ENCODE measurements at places on chromosomes 1 and 21.

DNA sequence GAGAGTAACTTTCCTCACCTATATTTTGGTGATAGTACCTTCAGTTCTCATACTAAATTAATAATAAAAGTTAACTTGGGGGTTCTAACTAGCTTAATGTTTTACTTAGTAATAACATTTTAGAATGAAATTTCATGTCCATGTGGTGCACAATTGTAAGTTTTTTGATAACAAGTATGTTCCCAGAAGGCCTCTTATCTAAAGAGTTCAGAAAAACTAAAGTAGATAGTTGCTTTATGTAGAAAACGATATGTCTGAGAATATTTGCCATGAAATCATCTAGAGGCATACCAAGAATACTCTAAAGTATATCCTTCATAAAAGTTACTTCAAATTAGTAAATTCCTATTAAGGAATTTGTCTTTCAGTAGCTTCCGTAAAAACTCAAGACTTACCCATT is 10.2 kb upstream of the ADCY10 start:
- DNase-seq, result no peak

GRCh38 chr1:154951901-154952657 is 3.8 kb downstream of the PBXIP1 start:
- DNase-seq, result no peak

DNA sequence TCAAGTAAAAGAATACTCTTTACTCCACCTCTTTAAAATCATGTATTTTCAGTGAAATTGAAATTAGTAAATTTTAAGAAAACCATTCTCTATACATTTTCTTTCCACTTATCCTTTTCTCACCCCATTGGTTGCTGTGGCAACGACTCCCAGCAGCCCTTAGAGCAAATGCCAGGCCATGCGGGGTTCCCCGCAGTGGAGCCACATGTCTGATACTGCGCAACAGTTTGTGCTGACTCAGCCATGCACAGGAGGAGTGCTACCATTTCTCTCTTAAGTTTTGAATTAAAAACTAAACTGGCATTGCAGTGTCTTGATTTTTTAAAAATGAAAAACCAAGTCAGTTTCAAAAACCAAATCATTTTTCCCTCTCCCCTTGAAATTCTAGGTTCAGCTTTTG is 214.1 kb upstream of the L1TD1 start:
- peak; percentile 24 for DNase-seq

DNA sequence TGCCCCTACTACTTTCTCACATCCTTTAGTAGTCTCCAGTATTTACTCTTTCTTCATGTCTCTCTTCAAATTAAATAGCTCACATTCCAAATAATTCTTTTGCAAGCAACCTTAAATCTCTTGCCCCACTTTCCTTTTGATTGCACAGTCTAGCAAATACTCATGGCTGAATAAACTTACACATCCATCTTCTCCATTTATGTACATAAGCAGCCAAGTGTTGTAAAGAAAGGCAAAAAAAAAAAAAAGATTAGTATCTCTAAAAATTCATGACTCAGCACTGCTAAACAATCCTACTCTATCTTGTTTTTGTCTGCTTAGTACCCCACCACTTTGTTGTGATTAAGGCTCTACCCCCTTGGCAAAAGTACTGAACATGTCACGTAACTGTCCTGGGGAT is 42.6 kb downstream of the F13B start:
- no peak for DNase-seq

- DNase-seq, result peak; percentile 75
These were observed 953 bp downstream of the TRIM46 start for GRCh38 chr1:155174324-155175280.

GRCh38 chr1:12231276-12231595 is 1.4 kb downstream of the VPS13D start:
- no peak for DNase-seq

DNA sequence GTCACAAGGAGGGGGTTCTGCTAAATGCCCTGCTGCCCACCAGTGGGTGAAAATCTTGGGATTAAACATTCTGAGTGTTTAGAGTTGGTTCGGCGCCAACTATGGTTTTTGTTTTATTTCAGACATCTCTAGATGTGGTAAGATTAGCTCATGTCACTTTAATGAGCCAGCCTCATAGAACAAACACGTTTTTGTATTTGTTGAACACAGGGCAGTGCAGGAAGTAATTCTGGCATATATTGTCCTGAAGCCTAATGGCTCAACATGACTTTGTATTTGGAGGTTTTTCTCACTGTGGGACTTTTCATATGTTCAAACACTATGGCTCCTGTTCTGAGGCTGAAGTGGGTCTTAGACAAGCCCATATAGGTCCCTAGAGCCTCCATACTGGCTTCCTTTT is 107.8 kb downstream of the NGF start:
- DNase-seq, result no peak

GRCh38 chr21:39050841-39051587 is 132.2 kb downstream of the PSMG1 start:
- DNase-seq, result no peak

GRCh38 chr1:150804671-150805070 is 3.4 kb downstream of the CTSK start:
- DNase-seq, result no peak

DNA sequence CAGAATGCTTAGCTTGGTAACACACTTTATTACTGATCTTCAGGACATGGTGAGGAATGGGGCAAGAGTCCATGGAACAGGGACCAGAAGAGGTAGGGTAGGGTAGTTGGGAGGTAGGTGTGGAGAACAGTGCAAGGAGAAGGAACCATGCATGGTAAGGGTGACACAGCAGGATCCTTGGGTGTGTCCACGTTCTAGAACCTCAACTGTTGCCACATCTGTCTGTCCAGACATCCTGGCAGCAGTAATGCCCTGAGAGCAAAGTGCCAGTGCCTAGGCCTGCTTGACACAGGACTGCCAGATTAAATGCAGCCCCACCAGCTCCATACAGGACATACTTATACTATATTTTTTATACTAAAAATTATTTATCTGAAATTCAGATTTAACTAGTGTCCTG is 13.9 kb downstream of the DMAP1 start:
- no peak for DNase-seq

DNA sequence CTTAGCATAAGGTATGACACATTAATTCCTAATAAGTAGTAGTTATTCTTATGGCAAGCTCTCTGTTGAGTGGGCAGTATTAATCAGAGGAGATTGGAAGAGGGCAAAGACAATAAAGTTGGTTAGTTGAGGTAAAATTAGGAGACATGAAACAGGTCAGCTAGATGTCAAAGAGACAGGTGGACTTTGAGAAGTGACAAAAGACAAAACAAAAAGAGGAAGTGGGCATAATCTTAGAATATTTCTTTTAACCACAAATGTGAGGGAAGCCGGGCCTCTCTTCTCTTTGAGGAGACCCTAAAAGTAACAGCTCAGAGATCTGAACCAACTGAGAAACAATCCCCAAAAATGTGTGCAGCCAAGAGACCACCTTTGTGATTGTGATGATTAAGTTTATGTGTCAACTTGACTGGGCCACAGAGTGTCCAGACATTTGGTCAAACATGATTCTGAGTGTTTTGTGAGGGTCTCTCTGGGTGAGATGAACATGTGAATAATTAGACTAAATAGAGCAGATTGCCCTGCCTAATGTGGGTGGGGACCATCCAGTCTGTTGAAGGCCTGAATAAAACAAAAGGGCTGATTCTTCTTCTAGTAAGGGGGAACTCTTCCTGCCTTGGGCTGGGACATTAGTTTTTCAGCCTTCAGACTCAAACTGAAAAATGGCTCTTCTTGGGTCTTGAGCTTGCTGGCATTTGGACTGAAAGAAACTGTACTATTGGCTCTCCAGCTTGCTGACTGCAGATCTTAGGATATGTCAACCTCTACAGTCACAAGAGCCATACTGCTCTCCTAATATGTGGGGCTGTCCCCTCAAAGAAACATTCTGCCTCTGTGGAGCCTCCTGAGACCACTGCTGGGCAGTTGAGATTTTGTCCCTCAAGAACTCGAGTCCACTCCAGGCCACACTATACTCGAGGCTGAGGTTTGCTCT is 40.0 kb downstream of the FCRL5 start:
- DNase-seq, result no peak

GRCh38 chr1:93967306-93967705 is 58.1 kb upstream of the GCLM start:
- DNase-seq, result no peak

DNA sequence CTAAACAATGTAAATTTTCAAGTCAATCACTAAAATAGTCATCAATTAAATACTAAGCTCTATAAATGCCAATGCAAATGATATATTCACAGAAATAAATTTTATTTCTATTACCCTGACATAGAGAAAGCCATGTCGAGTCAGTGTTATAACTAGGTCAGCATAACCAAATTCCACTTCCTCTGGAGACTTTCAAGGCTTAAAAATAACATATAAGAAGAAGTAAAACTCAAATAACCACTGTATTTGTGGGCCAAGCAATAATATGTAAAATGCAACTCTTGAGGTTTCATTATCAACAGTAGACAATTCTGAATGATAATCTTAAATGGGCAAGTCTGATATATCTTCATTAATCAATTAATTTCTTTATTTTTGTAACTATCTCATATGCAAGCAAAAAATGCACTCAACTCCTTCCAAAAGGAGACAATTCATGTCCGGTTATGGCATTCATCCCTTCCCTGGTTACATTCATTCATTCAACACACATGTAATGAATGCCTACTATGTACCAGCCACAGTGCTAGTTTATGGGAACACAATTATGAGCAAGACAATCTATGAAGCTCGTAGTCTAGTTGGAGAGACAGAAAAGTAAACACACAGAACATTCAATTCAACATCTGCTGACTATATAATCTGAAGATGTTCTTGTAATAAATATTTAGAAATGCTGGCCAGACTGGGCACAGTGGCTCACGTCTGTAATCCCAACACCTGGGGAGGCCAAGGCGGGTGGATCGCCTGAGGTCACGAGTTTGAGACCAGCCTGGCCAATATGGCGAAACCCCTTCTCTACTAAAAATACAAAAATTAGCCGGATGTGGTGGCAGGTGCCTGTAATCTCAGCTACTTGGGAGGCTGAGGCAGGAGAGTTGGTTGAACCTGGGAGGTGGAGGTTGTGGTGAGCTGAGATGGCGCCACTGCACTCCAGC is 37.1 kb upstream of the CAP1 start:
- DNase-seq, result no peak

- no peak for DNase-seq
These were observed 184.8 kb upstream of the VAMP3 start for GRCh38 chr1:7586031-7586941.

DNA sequence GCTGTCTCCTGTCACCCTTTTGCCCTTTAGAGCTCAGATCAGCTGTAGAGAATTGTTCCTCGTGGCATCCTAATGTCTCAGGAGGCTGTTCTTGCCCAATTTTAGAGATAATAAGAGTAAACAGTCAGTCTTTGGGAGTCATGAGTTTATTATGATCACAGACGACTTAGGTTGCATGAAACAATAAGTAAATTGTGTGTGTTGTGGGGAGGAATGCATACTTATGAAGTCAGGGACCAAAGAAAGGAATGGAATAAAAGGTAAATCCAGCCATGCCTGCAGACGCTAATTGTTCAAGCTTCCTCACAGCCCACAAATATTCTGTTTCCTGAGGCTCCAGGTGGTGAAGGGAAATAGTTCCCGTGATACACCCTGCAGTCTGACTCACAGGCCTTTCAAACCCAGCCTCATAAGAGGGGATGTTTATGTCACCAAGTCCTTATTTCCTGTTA is 897 bp downstream of the EPHX4 start:
- DNase-seq, result no peak

- DNase-seq, result no peak
These were observed 3.2 kb downstream of the ZFYVE9 start for GRCh38 chr1:52145137-52145536.

GRCh38 chr1:235997049-235997448 is 67.8 kb downstream of the NID1 start:
- DNase-seq, result no peak

- no peak for DNase-seq
These were observed 21.0 kb downstream of the S100A10 start for GRCh38 chr1:151972542-151973248.

DNA sequence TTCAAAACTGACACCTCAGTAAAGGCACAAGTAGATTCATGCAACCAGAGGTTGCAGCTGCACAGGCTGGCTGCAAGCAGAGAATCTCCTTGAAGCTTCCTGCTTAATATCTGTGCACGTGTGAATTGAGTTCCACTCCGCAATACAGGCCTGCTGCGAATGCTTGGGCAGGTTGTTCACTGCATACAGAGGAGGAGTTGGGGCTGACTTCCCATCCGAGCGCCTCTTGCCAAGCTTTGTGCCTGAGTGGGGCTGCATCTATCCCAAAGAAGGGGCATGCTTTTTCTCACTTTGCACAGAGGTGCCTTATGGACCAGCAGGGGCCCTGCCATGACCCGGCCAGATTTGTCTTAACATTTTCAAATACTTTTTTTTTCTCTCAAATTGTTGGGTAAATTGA is 17.9 kb upstream of the PADI1 start:
- DNase-seq, result no peak

DNA sequence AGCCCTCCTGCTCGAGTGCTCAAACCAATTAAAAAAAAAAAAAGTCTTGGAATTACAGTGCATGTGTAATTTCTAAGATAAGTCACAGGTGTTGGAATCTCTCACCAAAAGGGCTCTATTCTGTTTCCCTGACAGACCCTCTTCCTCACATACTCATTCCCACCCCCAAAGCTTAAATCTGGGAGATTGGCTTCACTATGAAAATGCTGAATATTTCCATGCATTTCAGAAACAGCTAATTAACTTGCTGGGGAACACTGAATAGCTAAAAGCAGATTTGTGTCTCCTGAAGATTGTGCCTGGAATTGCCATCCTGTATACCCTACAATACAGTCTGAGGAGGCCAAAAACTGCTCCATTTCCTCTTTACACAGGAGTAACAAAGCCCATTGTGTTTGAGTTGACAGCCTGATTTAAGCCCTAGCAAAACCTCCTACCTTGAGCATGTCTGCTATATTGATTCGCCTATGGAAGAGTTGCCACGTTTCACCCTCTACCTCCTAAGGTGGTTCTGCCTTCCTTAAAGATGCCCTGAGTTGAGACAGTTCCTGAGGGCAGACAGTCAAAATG is 1.4 kb upstream of the PIK3R3 start:
- DNase-seq, result no peak

DNA sequence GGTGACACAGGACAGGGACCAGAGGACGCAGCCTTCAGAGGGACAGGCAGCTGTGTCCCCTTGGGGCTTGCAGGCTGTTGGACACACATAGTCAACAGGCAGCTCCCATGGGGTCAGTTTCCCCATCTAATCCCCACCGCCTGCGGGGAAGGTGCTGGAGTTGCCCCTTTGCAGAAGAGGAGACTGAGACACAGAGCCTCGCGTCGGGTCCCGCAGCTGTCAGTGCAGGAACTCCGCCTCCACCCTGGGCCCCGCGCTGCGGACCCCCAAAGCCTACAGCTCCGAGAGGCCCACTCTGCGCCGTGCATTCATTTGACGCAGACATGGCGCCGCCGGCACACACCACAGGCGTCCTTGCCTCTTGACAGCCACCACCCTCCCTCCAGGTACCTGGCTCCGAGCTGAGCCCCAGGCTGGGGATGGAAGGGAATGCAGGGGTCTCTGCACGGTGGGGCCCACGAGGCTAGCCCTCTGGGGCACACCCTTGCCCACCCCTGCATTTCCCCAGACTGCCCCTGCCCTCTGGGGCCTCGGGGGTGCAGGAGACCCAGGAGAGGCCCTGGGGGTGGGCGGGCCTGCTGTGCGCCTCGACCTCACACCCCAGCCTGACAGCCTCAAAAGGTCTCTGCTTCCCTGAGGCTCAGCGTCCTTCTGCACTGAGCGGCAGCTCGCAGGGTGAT is 88.5 kb upstream of the ACTRT2 start:
- no peak for DNase-seq
